MCF 10A (cell line): ENCODE measurements at places on chromosomes 16 and 17. TPM values are rescaled to one million over a fixed set of nuclear protein-coding genes. Genes with fewer than 3 reads are reported as not detected.

GRCh38 chr16:11994143-11995119 lies 17.9 kb downstream of the SNX29 start:
- no peak for DNase-seq

CCR7 gene
- not detected in 2 replicates for total RNA-seq

GRCh38 chr16:30359871-30360170 lies 4.7 kb upstream of the CD2BP2 start:
- DNase-seq, result no peak

GRCh38 chr17:16377941-16378341 lies 3.0 kb upstream of the UBB start:
- peak; percentile 74 for DNase-seq

GRCh38 chr16:85187447-85187846 lies 75.2 kb upstream of the CIBAR2 start:
- no peak for DNase-seq

RAB26 gene
- total RNA-seq, result 0.81 and 1.0 TPM in 2 replicates

DNA sequence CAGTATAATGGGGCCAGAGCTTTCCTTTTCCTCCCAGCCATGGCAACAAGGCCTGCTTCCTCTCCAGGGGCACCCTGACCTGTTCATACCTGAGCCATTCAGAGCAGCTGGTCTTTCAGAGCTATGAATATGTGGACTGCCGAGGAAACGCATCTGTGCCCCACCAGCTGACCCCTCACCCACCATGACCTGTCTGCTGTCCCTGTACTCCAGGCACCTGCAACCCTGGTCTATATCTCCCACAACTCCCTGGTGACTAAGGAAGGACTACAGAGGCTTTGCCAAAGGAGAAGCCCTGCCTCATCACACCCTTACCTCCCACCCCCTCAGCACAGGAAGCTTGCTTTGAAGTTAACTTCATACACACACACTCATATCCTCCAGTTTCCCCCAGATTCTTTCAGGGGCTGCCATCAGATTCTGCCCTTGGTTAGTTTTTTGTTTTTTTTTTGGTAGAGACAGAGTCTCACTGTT lies 6.0 kb downstream of the TMEM106A start:
- DNase-seq, result no peak

DNA sequence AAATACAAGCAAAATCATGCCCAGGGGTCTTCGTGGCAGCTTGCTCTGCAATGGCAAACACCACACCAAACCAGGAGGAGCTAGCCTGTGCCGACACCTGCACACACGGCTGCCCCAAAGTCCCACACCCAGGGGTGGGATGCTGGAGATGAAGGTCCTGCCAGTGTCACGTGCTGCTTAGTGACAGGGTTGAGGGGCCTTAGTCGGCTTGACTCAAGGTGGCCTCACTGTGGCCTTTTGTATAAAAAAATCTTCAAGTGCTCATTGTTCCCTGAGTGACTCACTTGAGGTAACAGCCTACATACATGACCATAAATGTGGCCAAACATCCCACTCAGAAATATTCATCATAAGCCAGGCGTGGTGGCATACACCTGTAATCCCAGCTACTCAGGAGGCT lies 7.3 kb downstream of the TRIM65 start:
- DNase-seq, result no peak
